ENCODE measurements at places on chromosomes 3 and 15. TPM values are rescaled to one million over a fixed set of nuclear protein-coding genes. Genes with fewer than 3 reads are reported as not detected.

DNA sequence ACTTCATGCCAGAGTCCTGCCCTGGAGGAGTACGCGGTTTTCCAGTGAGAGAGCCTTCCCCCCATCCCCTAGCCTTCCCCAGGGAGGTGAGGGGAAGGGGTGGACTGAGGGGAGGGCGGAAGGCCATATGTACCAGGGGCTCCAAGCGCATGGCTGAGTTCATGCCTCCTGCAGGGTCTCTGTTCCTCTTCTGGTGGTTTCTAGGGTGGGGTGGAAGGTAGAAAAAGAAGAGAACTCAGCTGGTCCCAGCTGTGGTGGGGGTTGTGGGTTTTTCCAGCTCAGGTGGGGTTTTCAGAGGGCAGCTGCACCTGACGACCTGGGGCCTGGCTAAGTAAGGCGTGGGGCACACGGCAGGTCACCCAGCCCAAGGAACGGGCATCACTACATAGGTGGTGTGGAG is 10.7 kb upstream of the IQSEC1 start:
- no peak for DNase-seq

DNA sequence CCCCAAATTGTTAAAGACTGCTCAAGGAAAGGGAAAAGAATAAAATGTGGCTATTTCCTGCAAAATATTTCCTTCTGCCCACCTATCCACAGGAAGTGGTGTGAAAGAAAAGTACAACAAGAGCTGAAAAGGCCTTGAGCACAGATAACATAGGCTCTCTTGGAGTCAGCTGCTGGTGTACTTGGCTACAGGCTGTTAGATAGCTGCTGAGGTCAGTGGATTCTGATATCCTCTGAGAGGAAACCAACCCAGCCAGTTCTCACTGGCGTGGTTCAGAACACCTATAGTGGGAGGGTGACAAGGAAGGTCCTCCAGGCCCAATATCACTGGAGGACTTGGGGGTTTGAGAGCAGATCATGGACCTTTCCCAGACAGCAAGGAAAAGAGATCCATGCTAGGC is 124.4 kb upstream of the GAP43 start:
- DNase-seq: no peak

DNA sequence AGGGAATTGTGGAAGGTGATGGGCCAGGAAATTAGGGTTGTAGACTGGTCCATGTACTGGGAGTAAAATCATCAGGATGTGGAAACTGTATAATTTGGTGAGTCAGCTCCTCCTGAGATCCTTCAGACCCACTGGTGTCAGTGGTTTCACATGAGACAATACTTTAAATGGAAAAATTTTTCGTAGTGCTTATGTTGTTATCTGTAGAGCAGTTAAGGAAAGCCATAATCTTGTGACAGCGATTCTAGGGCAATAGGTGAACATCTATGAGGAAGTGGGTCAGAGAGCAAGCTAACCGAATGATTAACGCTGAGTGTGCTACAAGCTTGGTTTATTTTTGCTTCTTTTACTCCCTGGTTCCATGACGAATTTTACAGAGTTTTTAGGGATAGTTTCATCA is 200.6 kb downstream of the CADM2 start:
- DNase-seq: no peak

DNA sequence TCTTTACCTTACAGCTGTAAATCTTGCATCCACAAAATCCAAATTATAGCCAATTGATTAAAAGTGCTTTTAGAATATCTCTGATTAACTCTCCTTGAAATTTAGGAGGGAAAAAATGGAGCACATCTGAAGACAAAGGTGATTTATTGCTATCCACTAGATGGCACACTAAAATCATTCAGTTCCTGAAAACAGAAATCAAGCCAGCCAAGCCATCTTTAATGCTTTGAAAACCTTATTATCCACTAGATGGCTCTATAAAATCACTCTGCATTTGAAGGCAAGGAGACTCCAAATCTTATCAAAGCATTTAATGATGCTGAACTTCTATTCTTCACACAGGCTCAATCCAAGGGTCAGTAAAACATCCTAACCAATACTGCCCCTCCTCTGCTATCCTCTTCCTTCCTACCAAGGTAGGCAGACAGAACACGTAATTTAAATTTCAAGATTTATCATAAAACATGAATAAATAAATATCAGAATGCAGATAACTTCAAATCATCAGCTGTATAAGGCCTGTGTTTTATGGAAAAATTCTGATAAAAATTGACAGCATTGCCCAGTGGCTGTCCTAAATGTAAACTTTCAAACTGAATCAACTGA is 48.4 kb downstream of the GOLIM4 start:
- no peak for DNase-seq

Gene MUSTN1
- 17.9 TPM for total RNA-seq

Gene PPP1R14D
- total RNA-seq: not detected

Gene HTR3E
- not detected for total RNA-seq

Gene PPARG
- total RNA-seq: 23.0 TPM

Data from heart left ventricle (tissue), 16 donors.